GM03348 (cell line): ENCODE measurements at places on chromosomes 3 and 15.

DNA sequence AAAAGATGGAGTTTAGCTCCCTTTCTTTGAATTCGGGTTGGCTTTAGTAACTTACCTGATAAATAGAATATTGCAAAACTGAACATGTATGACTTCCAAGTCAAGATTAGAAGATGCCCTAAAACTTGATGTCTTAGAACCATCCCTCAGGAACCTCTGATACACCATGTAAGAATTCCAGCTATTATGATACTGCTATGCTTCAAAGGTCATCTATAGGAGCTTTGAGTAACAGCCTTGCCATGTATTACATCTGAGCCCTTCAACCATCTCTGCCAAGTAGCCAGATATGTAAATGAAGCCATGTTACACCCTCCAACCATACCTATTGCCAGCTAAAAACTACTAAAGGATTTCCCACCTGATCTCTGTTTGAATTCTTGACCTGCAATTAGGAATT, 854.2 kb downstream of the SI start:
- DNase-seq = no peak

DNA sequence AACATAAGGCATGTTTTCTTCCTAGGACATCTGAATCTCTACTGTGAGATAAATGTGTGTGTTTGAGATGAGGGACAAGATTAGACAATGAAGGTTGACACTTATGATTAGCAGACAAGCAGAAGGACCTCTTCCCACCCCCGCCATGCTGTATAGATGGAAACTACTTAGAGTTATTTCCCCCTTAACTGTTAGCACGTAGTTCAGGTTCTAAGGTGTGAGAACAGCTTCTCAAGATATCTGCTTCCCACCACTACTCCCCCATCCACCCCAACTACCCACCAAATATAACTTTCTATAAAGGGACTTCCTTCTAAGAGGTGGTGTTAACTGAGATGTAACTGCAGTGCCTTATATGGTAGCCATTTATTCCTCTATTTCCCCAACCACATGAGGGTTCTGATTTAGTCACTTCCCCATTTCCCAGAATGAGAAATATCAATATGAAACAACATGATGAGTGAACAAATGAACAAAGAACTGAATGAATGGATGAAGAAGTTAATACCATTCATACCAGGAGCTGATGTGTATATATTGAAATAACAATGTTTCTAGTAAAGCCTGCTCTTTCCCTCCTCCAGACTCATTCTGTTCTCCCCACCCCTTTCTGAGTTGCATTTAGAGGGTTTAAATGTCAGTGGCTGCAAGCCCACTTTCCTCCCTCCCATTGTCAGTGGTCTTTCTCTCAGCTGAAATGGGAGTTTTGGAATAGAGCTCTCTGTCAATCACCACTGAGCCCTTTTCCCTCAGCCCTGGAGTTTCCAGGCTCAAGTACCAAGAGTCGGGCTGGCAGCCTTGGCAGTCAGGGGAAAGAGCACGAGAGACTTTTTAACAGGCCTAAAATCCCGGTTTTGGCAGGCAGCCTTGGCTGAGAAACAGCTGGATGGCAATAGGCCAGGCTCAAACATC, 7.7 kb upstream of the RFTN1 start:
- no peak for DNase-seq

DNA sequence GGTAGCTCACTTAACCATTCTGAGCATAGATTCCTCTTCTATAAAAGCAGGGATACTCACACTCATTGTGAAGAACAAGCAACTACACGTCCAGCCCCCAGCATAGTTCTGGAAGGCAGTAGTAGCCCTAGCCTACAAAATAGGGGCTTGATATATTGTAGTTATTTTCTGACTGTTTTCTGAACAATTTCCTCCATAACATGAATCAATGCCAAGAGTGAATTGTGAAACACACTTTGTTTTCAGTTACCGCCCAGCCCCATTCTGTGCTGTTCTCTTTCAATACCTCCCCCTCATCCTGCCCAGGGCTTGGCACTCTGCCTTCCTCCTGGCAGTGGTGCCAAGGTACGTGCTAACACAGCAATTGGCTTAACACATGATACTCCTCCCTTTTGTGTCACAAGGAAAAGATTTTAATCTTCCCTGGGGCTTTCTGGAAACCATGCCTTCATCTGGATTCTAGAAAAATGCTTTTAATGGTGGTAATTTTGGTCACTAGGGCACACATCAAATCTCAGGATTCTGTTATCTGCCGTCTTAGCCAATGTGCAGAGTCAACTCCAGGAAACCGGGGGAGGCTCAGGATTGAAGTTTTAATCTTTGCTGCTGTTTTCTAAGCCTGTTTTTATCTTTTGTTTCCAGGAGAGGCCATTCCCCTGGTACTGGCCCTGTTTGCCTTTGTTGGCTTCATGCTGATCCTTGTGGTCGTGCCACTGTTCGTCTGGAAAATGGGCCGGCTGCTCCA, 37.2 kb downstream of the IL20RB start:
- peak; percentile 90 for DNase-seq

- peak; percentile 83 for DNase-seq
Observed at GRCh38 chr3:16484216-16484615, 29.3 kb downstream of the RFTN1 start.

- DNase-seq = no peak
Observed at GRCh38 chr3:48414376-48415250, 15.3 kb downstream of the PLXNB1 start.

GRCh38 chr3:171279972-171280371, 180.2 kb downstream of the TNIK start:
- DNase-seq = no peak

GRCh38 chr3:123430266-123430665, 18.6 kb downstream of the ADCY5 start:
- no peak for DNase-seq
